ENCODE measurements at places on chromosomes 2 and 18.

GRCh38 chr2:107592280-107592624 is 234.4 kb upstream of the RGPD4 start:
- no peak for DNase-seq

- no peak for DNase-seq
Measured at GRCh38 chr2:23826040-23826439, 100.9 kb downstream of the ATAD2B start.

- no peak for DNase-seq
Measured at GRCh38 chr2:174682007-174682577, 82.2 kb downstream of the CHRNA1 start.

- DNase-seq, result no peak
Measured at GRCh38 chr2:45072862-45073237, 63.6 kb upstream of the SIX2 start.
